Endothelial cell of umbilical vein (primary cell): ENCODE measurements at places on chromosomes 1 and 21. TPM values are rescaled to one million over a fixed set of nuclear protein-coding genes. Genes with fewer than 3 reads are reported as not detected.

GRCh38 chr1:111754984-111755330 is 744 bp upstream of the DDX20 start:
- DNase-seq: no peak

DNA sequence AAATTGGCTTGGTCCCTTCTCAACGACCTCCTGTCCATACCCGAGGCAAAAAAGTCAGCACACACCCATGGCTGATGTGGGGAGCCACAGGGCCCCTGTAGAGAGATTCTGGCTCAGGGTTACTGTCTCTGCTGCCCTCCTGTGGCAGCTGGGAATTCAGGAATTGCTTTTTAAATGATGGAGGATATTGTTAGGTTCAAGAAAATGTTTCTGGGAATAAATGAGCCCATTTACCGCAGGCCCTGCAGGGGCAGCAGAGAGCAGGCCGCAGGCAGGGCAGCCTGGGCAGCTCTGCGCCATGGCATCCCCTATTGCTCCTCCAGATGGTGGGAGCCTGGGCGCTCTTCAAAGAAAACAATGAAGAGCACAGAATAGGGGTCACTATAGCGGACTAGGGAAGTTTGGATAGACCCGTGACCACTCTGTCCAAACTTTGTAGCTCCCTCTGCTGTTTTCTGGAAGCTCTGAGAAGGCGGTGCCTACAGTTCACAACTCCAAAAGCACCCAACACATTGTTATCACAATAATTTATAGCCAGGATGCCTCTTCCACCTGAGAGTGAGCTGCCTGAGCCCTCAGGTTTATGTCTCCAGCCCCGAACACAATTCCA is 201.1 kb downstream of the BACH1 start:
- peak; percentile 28 for DNase-seq

DNA sequence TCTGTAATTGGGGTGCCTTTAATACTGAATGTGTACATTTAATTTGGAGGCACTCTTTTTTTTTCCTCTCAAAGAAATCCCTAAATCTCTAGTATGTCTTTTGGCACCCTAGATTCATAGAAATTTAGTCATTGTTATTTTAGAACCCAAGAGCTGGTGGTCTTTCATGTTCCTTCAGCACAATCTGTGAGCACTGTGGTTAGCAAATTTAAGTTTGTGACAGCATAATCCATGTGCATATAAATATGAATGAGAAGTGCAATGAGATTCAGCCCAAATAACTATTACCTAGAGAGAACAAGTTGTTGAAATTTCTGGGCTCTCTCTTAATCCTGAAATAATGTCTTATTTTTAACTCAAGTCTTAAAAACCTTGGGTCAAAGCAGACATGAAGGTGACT is 4.5 kb downstream of the PPP1R8 start:
- DNase-seq: no peak

GRCh38 chr1:167747988-167748387 is 26.2 kb downstream of the MPZL1 start:
- DNase-seq: no peak

GRCh38 chr1:3940754-3941345 is 40.8 kb upstream of the C1orf174 start:
- DNase-seq: no peak

DNA sequence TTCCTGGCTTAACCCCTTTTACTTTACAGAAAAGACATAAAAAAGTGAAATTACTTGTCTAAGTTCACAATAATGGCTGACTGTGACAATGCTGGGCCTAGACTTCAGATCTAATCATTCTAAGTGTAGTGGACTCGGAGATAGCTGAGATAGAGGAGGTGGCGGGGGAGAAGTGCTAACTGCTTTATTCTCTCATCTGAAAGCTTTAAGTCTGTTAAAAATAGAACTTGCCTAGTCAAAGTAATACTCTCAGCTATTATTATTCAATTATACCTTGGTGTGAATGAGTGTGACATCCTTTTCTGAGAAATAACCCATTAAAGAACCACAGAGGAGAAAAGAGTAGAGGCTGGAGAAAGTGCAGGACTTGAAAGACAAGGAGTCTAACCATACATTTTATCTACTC is 96.1 kb upstream of the OLIG2 start:
- no peak for DNase-seq

Gene ZSWIM5
- total RNA-seq: 1.6 and 1.7 TPM in 2 replicates

Gene TFF2
- not detected in 2 replicates for total RNA-seq

Gene AKIRIN1
- 43.4 and 49.3 TPM in 2 replicates for total RNA-seq

Gene MEAF6
- 50.5 and 62.5 TPM in 2 replicates for total RNA-seq

Gene ZBTB8OS
- total RNA-seq: 38.0 and 41.9 TPM in 2 replicates

Gene TCHHL1
- not detected in 2 replicates for total RNA-seq
